ENCODE measurements at places on chromosomes 12 and 14.

DNA sequence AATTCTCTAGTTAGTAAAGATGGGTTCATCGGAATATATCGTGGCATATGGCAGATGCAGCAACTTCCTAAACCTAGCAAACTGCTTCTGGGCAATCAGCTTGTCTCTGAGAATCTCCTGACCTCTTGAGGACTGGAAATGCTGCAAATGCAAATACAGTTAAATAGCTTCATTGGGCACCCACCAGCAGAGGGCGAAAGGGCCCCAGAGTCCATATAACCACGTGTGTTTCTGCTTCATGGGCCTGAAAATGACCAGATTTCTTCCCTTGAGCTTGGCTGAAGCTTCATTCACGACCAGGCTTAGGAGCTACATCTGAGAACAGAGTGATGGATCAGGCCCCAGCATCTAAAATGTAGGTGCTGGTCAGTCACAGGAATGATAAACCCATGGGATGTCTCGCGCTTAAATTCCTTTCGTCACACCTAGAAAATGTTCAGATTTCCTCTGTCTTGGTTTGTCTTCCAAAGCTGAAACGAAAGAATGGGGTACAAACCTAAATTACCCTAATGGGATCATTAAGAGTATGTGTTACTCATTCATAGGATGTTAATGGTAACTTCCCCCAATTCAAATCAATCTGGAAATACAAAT lies 1482.5 kb upstream of the TMEM132C start:
- DNase-seq: no peak

DNA sequence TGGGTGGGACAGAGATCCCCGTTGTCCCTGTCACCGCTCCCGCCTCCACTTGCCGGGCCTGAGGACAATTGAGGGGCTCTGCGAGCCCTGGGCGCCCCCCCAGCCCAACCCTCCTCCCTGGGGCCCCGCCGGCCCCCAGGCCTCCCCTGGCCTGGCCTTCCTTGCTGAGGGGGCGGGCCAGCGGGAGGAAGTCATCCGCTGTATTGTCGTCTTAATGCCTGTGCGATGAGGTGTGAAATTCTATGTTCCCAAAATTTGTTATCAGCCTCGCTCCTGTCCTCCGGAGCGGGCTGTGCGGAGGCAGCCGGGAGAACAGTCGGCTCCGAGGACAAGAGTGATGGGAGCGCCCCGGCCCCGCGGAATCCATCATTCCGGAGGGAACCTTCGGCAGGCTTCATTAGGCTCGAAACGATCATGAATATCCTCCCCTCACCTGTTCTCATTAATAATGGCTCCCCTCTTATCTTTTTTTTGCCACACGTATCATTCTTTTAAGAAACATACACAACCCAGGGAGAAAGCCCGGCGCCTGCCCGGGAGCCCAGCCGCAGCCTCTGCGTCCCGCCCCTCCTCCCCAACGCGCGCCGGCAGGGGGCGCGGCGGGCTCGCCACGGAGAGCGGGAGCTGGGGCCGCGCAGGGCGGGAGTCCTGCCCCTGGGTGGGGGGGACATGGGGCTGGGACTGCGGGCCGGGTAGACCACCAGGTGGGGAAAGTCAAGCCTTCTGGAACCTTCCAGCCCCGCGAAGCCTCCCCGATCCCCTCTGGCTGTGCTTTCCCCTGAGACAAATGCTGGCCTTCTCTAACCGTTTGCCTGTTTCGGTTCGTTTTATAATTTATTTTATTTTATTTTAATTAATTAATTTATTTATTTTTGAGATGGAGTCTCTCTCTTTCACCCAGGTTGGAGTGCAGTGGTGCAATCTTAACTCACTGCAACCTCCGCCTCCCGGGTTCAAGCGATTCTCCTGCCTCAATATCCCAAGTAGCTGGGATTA lies 17.1 kb upstream of the DLK1 start:
- no peak for DNase-seq

DNA sequence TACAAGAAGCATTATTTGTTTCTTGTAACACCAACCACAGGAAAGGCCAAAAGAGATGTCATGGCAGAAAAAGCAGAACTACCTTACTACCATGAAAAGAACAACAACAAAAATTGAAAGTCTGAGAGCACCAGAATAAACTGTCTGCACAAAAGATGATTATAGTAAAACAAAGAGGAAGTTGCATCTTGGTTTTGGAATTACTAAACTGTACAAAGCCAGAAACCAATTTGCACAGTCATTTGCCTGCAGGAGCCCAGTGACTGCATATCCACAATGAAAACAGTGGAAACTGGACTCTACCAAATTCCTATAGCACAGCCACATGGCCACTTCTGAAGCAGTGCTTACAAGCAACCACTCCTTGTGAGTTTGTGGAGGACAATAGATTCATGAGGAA lies 276.2 kb downstream of the SSPN start:
- DNase-seq: no peak

DNA sequence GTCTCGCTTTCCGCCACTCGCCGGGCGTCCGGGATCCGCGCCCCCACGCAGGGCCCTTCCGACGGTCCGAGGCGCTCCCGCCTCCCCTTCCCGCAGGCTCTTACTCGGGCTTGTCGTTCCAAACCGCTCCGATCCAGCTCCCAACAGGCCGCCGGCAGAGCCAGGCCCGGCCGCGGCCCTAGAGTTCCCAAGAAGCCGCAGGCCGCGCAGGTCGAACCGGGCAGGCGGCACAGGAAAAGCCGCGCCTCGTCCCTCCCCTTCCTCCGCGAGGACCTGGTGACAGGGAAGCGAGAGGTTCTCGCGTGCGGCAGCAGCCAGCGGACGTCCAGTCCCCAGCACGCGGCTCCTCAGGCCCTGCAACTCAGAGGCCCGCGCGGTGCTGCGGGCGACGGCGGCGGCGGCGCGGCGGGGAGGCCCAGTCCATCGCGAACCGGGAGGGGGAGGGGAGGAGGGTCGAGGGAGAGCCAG lies 272 bp downstream of the HECTD1 start:
- DNase-seq: no peak

- DNase-seq: no peak
Observed at GRCh38 chr12:101859664-101860607, 17.4 kb upstream of the DRAM1 start.

DNA sequence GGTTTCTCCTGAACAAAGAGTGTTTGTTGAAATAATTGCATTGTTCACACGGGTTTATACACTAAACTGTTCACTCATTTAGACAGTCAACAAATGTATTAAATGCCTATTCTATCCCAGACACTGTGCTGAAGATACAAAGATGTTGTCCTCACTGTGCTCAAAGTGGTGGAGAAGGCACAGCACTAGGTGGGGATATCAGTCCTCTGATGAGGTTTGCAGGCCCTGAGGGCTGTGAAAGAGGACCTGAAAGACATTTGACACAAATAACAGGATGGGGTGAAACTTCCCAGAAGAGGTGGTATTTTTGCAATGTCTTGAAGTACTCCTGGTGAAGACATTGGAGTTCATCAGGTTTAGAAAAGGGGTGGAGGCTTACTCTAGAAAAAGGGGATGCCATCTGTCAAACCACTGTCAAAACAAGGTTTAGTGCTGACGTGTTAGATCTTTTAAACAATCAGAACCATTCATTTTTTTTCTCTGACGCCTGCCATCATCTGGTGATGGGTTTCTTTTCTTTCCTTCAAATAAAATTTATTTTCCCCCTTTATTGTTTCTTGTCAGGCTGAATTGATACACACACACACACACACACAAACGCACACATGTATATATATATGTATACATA lies 69.5 kb downstream of the ACSS3 start:
- no peak for DNase-seq

DNA sequence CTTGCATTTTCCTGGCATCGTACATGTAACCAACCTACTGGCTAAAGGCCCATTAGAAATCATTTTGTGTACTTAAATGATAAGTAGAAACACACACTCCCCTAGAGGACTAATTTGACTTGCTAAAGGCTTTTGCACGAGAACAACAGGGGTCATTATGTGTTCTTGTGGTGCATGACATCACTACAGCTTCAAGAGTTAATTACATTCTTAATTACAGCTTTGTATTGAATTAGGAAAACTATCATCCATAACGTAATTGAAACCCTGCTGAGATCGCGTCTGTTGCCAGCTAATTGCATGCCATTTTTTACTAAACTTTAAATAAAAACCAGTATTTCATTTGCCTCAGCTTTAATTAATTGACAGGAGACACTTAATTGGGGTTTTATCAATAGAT lies 51.4 kb downstream of the TMEM132C start:
- DNase-seq: no peak

GRCh38 chr12:28961948-28962384 lies 187.1 kb upstream of the FAR2 start:
- no peak for DNase-seq

DNA sequence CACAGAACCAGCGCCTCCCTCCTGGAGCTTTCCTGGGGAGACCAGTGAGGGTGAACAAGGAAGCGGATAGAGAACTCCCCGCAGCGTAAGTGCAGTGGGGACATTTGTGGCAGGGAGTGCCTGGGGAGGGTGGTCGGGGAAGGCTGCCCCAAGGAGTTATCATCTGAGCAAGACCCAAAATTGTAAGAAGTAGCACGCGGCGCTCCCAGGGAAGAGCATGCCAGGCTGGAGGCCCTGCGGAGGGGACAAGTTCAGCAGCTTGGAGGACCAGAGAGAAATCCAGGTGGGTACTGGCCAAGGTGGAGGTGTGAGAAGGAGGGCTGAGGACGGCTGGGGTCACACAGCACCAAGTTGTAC lies 46.2 kb upstream of the RIMBP2 start:
- no peak for DNase-seq

DNA sequence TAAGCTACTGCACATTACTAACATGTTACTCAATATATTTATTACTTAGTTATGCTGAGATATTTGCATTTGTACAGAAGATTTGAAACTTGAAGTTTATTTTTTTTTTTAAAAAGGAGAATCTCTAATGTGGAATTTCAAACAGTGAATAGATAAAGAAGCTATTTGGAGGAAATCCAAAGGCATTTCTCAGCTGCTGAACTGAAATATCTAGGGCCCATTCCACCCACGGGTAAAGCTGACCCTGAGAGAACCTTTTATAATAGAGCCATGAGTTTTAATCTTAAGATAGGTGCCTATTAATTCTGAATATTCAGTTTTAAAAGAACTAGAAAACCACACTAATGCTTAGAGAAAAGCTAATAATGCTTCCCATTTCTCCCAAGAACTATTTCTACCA lies 225.4 kb upstream of the CAND1 start:
- DNase-seq: no peak

DNA sequence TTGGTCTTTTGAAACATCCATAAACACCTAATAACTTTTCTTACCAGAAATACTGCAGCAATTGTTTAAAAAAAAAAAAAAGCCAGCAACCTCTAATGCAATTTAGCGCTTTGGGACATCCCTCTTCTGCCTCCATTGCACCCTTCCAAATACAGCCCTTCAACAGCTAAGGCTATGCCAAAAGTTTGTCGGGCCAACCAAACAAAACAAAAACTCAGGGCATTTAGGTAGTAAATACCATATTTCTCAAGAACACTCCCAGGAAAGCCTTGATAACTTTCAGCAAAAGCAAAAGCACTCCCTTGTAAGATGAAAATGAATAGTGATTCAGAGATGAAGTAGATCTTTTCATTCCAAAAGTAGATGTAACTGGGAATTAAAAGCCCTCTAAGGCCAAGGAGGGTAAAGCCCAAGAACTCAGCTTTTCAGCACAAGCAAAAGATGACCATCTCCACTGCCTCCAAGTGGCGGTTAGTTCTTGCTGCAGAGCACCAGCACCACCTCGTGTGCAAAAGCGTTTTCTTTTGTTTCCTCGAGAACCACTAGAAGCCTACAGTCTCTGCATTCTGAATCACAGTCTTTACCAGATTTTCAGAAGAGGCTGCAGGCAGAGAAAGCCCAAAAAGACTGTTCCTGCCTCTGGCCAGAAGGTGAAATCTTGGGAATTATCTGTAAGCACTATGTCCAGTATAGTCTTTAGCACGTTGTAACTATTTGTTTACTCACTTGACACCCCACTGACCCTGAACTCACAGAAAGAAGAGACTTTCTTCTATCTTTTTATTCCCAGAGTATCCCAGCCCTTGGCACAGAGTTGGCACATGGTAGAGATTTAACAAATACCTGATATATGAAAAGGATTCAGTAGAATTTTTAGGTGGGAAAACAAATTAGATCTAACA lies 53.1 kb downstream of the SIX6 start:
- DNase-seq: no peak

- DNase-seq: no peak
Observed at GRCh38 chr14:77825895-77826519, 26.1 kb downstream of the ADCK1 start.

GRCh38 chr14:99938376-99938775 lies 126.8 kb upstream of the EVL start:
- no peak for DNase-seq

GRCh38 chr12:95630496-95630895 lies 79.2 kb upstream of the USP44 start:
- no peak for DNase-seq

GRCh38 chr12:21988619-21989018 lies 47.4 kb upstream of the ABCC9 start:
- no peak for DNase-seq

- no peak for DNase-seq
Observed at GRCh38 chr14:102220031-102220430, 80.3 kb downstream of the WDR20 start.

- DNase-seq: no peak
Observed at GRCh38 chr12:26277506-26278246, 82.3 kb downstream of the SSPN start.

DNA sequence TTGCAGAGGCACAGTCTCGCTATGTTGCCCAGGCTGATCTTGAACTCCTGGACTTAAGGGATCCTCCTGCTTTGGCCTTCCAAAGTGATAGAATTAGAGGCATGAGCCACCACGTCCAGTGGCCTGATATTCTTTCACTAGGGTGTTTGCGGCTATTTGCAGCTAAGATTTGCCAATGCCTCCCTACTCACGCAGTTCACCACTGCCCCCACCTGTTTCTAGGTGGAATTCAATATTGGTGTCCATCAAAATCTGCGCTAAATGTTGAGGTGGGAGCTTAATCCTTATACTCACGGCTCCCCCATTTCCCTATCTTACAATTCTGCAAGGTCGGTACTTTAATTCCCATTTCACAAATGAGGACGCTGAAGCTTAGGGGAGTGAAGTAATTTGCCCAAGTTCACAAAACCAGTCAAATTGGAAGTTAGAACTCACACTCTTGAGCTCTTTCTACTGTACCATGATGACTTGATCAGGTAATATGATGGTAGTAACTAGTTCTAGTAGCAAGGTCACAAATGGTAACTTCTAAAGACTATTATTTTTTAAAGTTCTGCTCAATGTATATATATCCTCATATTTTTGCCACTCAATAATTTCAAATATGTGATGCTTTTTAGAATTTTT lies 22.1 kb upstream of the LRRC9 start:
- no peak for DNase-seq

DNA sequence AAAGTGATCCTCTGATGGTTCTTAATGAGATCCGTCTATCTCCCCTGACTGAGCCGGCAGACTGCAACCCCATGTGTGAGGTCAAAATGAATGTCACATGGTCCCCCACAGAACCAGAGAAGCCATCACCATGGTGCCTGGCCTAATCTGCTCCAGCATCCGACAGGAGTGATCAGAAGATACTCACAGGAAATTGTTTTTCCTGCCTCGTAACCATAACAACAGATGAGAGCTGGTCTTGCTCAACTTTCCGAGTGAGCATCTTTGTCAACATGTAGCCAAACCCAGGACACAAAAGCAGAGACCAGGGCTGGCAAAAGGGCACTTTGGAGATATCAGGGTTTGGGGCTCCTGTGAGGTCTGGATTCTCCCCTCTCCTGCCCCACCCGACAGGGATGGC lies 72.1 kb upstream of the C14orf180 start:
- no peak for DNase-seq

- DNase-seq: no peak
Observed at GRCh38 chr12:124053851-124054250, 80.8 kb downstream of the ZNF664 start.

- no peak for DNase-seq
Observed at GRCh38 chr14:49766839-49767238, 1.1 kb upstream of the KLHDC2 start.

GRCh38 chr12:99736760-99737269 lies 89.3 kb downstream of the GARIN6 start:
- no peak for DNase-seq

Data from activated CD8-positive, alpha-beta memory T cell treated with anti-CD3 and anti-CD28 coated beads for 1 hour (primary cell).